Cardiac septum (tissue), 1 donor: ENCODE measurements at places on chromosomes 4 and X. TPM values are rescaled to one million over a fixed set of nuclear protein-coding genes. Genes with fewer than 3 reads are reported as not detected.

DNA sequence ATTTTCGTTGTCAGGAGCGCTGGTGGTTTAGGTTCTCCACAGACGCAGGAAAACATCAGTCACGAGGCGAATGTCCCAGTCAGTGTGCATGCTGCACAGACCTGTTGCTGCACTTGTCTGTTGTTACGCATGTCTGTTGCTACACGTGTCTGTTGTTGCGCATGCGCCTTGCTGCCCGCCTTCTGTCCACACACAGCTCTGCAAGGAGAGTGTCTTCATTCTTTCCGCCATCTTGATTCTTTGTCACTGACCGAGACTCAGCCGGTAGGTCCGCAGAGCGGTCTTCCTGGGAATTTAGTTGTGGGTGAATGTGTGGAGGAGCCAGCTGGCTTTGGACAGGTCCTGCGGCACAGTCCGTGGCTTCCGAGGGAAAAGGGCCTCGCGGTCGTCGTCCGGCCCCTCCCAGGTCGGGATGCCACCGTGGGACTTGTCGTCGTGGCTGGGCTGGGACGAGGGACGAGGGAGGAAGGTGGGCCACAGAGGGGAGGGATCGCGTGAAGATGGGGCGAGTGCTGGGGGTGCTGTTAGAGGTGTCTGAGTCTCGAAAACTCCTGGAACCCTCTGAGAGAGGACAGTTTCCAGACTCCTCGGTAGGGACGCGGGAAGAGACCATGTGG lies at the start of gene PAGE2B:
Gene PAGE2B (plus strand): TSS at position 180 of the 617 bp plus-strand sequence. CDS start 1,012 bp downstream, outside the sequence.
- no peak for DNase-seq

MAP9 gene
- 9.3 TPM for total RNA-seq

- DNase-seq = no peak
These were observed 44.9 kb downstream of the HADH start for GRCh38 chr4:108034565-108034964.

DOK7 gene
- total RNA-seq = 62.7 TPM
